ENCODE measurements at places on chromosomes 1 and 21.

GRCh38 chr1:242629396-242629795, 104.9 kb upstream of the PLD5 start:
- DNase-seq: no peak

GRCh38 chr1:154940213-154940560, 3.7 kb upstream of the PMVK start:
- DNase-seq: no peak

GRCh38 chr21:25908495-25908894, 173.7 kb downstream of the GABPA start:
- no peak for DNase-seq

DNA sequence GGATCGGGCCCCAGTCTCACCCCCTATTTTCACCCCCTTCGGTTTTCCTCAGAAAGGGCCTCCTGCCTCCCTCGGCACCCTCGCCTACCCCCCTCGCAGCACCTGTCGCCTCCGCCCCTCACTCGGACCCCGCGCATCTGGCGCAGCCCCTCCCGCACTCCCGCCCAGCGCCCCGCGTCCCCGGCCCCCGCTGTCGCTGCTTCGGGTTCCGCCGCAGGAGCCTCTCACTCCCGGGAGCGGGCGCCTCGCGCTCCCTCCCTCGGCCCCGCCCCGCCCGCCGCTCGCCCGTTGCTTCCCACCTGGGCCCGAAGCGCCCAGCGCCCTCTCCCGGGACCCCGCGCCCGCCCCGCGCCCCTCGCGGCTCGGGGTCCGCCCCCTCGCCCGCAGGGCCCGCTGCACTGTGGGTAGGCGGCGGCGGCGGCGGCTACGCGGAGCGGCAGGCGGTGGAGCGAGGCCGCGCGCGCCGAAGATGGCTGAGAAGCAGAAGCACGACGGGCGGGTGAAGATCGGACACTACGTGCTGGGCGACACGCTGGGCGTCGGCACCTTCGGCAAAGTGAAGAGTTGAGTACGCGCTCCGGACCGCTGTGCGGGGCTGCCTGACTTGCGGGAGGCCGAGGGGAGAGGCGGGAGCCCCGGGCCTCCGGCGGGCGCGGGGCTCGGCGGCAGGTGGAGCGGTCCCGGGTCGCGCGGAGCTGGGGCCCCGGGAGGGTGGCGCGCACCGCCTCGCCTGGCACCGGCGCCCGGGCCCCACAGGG, at the start of gene PRKAA2:
Gene PRKAA2, plus strand, starts transcription at position 396 of the 758 bp plus-strand sequence. Its CDS starts 74 bp downstream, at position 470.
- DNase-seq: peak; percentile 17

- no peak for DNase-seq
Observed at GRCh38 chr1:66982561-66983260, 57.9 kb downstream of the MIER1 start.

DNA sequence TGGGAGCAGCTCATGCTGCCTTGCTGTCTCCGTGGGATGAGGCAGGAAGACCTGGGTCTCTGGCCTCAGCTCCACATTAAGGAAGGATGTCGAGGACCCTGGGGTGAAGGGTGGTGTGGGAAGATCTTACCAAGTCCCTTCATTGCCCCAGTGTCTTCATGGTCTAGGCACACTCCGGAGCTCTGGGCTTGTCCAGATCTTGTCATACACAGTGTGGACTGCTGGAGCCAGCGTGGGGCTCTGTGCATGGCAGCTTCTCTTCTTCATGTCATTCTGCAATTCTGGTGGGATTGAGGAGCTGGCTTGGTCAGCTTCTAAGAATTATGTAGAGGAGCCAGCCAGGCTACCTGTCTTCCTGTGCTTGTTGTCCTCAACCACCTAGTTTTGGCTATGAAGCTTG, 79.3 kb upstream of the ETV3 start:
- DNase-seq: no peak

GRCh38 chr21:41381731-41382130, 19.9 kb downstream of the MX2 start:
- DNase-seq: no peak

- DNase-seq: no peak
Observed at GRCh38 chr1:41765152-41765551, 153.6 kb downstream of the HIVEP3 start.

Measured in GM12891 (cell line).